ENCODE measurements at places on chromosomes 16 and 17.

- no peak for DNase-seq
Measured at GRCh38 chr16:78918805-78919305, 681.7 kb downstream of the MAF start.

GRCh38 chr17:16888413-16889087, 83.4 kb downstream of the TNFRSF13B start:
- no peak for DNase-seq

DNA sequence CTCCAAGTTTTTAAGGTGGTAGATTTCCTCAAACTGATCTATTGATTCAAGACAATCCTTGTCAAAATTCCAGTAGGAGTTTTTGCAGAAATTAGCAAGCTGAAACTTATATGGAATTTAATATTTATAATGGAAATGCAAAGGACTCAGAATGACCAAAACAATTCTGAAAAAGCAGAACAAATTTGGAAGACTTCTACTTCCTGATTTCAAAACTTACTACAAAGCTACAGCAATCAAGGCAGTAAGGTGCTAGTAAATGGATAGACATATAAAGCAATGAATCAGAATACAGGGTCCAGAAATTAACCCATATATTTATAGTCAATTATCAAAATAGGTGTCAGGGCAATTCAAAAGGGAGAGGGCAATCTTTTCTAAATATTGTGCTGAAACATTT, 11.8 kb upstream of the IL21R start:
- no peak for DNase-seq

DNA sequence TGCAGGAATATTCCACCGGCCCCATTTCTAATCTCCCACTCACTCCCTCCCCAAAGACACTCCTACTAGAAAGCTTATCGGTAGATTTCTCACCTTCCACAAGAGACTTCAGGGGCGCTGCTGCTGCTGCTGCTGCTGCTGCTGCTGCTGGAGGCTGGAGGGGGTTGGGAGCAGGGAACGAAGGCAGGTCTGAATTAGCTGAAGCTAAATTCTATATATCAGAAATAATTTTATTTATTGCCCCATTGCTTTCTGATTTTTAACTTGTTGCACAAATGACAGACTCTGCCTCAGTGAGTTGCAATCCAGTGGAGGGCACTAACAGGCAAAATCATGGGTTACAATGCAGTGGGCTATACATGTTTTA, 25.8 kb upstream of the HLF start:
- peak; percentile 82 for DNase-seq

DNA sequence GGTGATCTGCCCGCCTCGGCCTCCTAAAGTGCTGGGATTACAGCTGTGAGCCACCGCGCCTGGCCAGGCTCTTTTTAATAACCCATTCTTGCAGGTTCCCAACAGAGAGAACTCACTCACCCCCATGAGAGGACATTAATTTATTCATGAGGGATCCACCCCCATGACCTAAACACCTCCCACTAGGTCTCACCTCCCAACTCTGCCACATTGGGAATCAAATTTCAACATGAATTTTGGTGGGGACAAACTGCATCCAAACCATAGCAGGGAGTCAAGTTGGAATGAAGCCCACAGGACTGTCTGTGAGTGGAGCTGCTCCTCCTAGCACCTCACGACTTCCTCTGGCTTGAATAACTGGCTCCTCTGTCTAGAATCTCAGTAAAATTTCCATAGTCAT, 85.5 kb downstream of the WWP2 start:
- DNase-seq: no peak

DNA sequence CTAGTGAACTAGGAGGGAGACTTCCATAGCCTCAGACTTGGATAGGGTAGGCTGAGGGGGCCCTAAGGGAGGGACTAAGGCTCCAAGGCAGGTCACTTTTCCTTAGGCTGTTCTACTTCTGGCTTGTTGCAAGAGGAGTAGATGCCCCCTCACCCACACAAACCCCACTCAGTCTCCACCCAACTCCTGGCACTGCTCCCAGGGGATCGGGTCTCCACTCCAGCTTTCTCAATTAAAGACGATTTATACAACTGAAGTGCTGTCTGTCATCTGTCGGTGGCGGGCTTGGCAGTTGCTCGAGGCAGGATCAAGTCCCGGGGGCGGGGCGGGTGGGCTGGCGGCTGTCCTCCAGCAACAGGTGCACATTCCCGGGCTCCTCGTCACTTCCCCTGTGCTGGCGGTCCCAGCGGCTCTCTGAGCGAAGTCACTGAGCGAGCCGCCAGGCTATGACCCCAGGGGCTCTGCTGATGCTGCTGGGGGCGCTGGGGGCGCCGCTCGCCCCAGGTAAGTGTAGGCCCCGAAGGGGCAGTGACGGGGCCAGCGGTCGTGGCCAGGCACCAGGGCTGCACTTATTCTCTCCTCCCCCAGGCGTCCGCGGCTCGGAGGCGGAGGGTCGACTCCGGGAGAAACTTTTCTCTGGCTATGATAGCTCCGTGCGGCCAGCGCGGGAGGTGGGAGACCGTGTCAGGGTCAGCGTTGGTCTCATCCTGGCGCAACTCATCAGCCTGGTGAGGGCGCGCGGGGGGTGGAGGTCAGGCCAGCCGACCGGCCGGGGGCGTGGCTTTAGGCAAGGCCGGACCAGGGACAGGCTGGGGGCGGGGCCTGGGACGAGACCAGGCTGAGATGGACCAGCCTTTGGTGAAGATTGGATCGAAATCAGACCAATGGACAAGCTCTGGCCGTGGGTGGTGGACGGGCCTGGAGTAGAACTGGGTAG, at the start of gene CHRNB1:
Gene CHRNB1, plus strand, starts transcription at position 380 of the 937 bp plus-strand sequence. Its CDS starts 67 bp downstream, at position 447.
- DNase-seq: peak; percentile 6

- no peak for DNase-seq
Measured at GRCh38 chr17:18925187-18925586, 26.8 kb upstream of the SLC5A10 start.

DNA sequence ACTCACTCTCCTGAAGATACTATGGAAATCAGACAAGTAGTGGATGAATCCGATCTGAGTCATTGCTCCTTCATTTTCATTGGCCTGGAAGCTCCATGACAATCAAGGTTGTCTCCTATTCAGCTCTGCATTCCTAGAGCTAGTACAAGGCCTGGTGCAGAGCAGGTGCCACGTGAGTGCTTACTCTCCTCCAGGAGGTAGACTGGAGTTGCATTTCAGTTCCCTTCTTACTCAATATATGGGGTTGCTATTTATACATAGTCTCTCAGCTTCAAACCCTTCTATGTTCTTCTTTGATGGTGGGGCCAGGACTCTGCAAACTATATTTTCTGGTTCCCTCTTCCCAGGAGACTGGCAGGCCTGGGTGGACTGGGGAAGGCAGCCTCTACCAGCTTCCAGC, 148.3 kb downstream of the ASIC2 start:
- no peak for DNase-seq

GRCh38 chr17:76816590-76817135, 51.5 kb upstream of the MGAT5B start:
- DNase-seq: no peak

DNA sequence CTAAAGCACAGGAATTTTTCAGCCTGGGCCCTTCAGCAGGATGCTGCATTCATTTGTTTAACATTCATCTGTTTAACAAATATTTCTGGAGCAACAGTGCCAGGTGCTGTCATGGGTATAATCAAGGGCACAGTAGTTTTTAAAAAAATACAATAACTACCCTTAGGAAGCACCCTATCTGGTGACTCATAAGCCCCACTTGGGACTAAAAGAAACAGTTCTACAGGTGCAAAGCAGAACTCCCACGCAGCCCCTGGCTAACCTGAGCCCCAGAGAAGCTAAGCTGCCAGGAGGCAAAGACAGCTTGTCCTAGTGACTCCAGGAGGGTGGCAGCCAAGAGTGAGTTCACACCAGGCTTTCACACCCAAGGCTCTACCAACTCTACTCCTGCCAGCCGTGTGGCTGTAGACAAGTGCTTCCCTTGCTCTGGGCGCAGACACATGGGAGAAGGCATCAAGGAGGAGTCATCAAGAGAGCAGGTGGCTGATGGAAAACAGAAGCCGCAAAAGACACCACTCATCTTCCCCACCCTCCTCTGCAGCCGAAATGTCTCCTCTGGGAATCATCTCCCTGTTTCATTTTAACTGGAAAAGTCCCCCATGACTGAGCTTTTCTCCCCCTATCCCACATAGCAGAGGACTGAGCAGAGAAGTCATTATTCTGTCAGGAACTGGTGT, 14.4 kb downstream of the CUEDC1 start:
- DNase-seq: no peak

All from NCI-H2227 treated with DMSO at 0.1 percent for 48 hours (cell line).